ENCODE measurements at places on chromosomes 6 and 20. TPM values are rescaled to one million over a fixed set of nuclear protein-coding genes. Genes with fewer than 3 reads are reported as not detected.

Gene COL21A1
- not detected for total RNA-seq

Gene KIF25
- not detected for total RNA-seq

- H3K4me1 ChIP-seq = peaks cover 36% of the 10 kb centered on the region
- no peaks in the 10 kb centered on the region for H3K36me3 ChIP-seq
- peak overlapping the region; percentile 10 for H3K4me3 ChIP-seq
- DNase-seq = peak; percentile 36
- H3K27me3 ChIP-seq = peaks cover 6% of the 10 kb centered on the region
Observed at GRCh38 chr6:79158856-79159516, 75.5 kb downstream of the HMGN3 start.

DNA sequence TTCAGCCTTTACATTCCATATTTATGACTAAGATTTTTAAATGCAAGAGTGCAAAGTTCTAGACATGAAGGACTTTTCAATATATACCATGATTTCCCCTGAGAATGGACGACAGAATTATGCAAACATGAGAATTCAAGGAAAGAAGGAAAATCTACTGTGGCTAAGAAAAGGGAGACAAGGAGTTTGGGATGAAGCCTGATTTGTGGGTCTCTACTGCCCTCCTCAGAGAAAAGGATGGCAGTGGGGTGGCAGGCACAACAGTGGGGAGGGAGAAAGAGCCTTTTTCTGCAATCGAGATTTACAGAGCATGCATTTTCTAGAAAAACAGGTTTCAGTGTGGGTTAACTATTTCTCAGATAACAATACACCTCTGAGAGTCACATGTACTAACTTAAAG, 466.9 kb upstream of the NRSN1 start:
- peak; percentile 16 for DNase-seq
- H3K36me3 ChIP-seq = no peaks in the 10 kb centered on the region
- H3K27ac ChIP-seq = no peak overlapping the region
- no peaks in the 10 kb centered on the region for H3K27me3 ChIP-seq

Gene DEFB132
- not detected for total RNA-seq

- H3K27me3 ChIP-seq = no peaks in the 10 kb centered on the region
- H3K27ac ChIP-seq = no peak overlapping the region
- no peaks in the 10 kb centered on the region for H3K36me3 ChIP-seq
- no peak for DNase-seq
- H3K4me1 ChIP-seq = no peaks in the 10 kb centered on the region
- no peak overlapping the region for H3K4me3 ChIP-seq
Observed at GRCh38 chr6:39841291-39841690, 49.1 kb downstream of the DAAM2 start.

DNA sequence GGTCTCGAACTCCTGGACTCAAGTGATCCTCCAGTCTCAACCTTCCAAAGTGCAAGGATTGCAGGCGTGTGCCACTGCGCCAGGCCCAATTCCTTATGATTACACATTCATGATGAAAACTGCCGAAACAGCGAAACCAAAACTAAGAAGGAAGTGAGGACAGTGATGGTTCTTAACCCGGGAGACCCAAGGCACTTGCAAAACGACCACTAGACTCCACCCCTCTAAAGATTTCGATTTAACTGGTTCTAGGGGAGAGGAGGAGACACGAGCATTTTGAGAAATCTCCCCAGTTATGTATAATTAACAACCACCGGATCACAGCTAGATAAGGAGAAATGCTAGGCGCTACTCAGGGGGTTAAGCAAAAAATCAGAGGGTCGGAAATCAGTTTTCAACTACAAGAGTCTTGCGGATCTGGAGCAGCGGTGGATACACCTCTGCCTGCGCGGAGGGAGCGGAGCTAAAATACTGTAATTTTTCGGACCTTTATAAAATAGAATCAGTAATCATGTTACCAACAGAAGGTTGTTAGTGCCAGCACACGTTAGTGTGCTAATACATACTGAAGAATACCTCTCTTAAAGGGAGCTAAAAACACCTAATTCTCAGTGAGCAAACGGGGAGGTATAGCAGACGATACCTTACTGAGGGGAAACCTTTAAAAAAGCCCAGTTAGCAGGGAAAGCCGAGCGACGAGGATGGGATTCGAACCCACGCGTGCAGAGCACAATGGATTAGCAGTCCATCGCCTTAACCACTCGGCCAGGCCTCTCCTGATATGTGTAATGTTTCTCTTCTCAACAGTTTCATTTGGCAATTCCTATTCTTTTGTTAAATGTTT, 60.0 kb upstream of the BTN3A2 start:
- DNase-seq = peak; percentile 77
- no peaks in the 10 kb centered on the region for H3K27me3 ChIP-seq
- peak overlapping the region; percentile 34 for H3K4me3 ChIP-seq
- no peaks in the 10 kb centered on the region for H3K36me3 ChIP-seq
- peaks cover 68% of the 10 kb centered on the region for H3K4me1 ChIP-seq

- H3K36me3 ChIP-seq = no peaks in the 10 kb centered on the region
- DNase-seq = no peak
- H3K4me1 ChIP-seq = no peaks in the 10 kb centered on the region
- no peak overlapping the region for H3K27ac ChIP-seq
Observed at GRCh38 chr6:129094147-129094546, 211.2 kb downstream of the LAMA2 start.

DNA sequence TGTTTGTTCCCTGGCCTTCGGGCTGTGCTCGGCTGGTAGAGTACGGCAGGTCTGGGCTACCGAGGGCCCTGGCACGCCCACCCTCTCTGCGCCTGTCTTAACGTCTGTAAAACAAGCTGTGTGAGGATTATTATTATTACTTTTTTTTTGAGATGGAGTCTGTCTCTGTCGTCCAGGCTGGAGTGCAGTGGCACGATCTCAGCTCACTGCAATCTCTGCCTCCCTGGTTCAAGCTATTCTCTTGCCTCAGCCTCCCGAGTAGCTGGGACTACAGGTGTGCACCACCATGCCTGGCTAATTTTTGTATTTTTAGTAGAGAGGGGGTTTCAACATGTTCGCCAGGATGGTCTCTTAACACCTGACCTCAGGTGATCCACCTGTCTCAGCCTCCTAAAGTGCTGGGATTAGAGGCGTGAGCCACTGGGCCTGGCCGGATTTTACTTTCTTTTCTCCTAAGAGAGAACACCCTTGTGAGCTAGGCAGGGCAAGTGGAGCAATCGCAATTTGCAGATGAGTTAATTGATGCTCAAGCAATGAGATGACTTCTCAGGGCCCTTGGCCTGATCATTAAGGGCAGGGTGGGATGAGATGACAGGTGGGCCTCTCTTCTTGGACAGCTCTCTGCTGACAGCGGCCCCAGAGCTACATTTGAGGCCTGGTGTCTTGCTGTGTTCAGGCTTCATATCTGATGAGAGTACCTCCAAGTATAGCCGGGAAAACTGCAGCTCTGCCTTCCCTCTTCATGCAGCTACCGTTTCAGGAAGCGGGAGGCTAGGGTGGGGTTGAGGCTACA, 859 bp upstream of the SMIM29 start:
- H3K27ac ChIP-seq = peak overlapping the region; percentile 51
- no peak for DNase-seq
- no peaks in the 10 kb centered on the region for H3K36me3 ChIP-seq
- H3K27me3 ChIP-seq = no peaks in the 10 kb centered on the region

GRCh38 chr20:56748476-56749377, 119.6 kb downstream of the TFAP2C start:
- no peaks in the 10 kb centered on the region for H3K4me1 ChIP-seq
- H3K27me3 ChIP-seq = peaks cover 49% of the 10 kb centered on the region
- no peaks in the 10 kb centered on the region for H3K36me3 ChIP-seq
- no peak overlapping the region for H3K4me3 ChIP-seq

DNA sequence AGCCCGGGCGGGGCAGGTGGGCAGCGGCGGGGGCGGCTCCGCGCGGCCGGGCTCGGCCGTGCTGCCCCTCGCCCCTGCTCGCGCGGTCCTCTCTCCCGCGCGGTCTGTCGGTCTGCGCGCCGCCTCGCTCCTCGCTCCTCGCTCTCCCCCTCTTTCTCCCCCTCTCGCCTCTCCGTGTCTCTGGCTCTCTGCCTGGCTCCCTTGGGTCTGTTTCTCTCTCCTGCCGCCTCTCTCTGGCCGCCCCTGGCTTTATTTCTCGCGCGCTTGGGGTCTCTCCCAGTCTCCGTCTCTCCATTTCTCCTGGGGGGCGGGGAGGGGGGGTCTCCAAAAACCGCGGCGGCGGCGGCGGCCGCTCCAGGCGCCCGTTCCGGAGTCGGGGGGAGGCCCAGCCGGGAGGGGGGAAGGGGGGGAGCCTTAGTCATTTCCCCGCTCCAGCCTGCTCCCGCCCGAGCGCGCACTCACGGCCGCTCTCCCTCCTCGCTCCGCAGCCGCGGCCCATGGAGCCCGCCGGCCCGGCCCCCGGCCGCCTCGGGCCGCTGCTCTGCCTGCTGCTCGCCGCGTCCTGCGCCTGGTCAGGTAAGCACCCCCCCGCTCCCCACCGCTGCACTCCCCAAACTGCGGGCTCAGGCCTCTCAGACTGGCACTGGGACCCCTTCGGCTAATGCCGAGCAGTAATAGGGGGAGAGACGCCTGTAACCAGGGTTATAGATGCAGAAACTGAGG, at the start of gene SIRPA:
SIRPA (plus strand) TSS at position 457 of the 723 bp plus-strand sequence; CDS start at position 498, 41 bp downstream.
- H3K27me3 ChIP-seq = peaks cover 20% of the 10 kb centered on the region
- peak within 1 kb of the TSS; percentile 70 for H3K4me3 ChIP-seq
- no peaks in the 10 kb centered on the region for H3K36me3 ChIP-seq
- DNase-seq = no peak

Gene VSTM2L
- total RNA-seq = not detected

GRCh38 chr20:50246367-50247195, 56.0 kb downstream of the CEBPB start:
- peaks cover 83% of the 10 kb centered on the region for H3K4me1 ChIP-seq
- H3K27ac ChIP-seq = no peak overlapping the region
- no peak overlapping the region for H3K4me3 ChIP-seq
- no peaks in the 10 kb centered on the region for H3K36me3 ChIP-seq
- peaks cover 18% of the 10 kb centered on the region for H3K27me3 ChIP-seq

- no peak for DNase-seq
- no peak overlapping the region for H3K27ac ChIP-seq
- no peaks in the 10 kb centered on the region for H3K36me3 ChIP-seq
Observed at GRCh38 chr20:9928281-9928737, 89.4 kb upstream of the PAK5 start.

Gene SNAP25
- total RNA-seq = not detected

GRCh38 chr20:40678286-40678875, 10.7 kb downstream of the MAFB start:
- no peak overlapping the region for H3K4me3 ChIP-seq
- H3K36me3 ChIP-seq = no peaks in the 10 kb centered on the region
- H3K27ac ChIP-seq = no peak overlapping the region
- H3K27me3 ChIP-seq = no peaks in the 10 kb centered on the region
- DNase-seq = no peak
- H3K4me1 ChIP-seq = peaks cover 39% of the 10 kb centered on the region

DNA sequence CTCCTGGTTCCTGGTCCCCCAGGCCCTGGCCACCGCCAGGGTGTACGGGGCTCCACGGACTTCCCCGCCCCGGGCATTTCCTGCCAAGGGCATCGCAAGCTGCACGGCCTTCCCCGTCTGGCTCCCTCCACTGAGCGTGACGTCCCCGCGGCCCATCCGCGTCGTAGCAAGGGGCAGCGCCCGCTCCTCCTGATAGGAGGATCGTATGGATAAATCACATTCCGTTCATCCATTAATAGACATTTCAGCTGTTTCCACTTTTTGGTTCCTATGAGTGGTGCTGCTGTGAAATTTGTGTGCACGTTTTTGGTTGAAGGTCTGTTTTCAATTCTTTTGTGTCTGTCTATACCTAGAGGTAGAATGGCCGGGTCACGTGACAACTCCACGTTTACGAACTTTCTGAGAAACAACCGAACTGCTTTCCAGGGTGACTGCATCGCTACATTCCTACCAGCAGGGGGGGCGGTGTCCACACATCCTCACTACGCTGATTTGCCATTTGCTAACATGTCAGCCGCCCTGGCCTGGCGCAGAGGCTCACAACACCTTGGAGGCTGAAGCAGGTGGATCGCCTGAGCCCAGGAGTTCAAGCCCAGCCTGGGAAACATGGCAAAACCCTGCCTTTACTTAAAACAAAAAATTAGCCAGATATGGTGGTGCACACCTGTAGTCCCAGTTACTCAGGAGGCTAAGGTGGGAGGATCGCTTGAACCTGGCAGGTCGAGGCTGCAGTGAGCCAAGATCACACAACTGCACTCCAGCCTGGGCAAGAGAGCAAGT, 37.7 kb downstream of the KCNQ2 start:
- H3K36me3 ChIP-seq = no peaks in the 10 kb centered on the region
- H3K27me3 ChIP-seq = peaks cover 44% of the 10 kb centered on the region
- peak; percentile 79 for DNase-seq

Gene C20orf144
- total RNA-seq = 0.09 TPM

Gene TP53TG5
- total RNA-seq = not detected

GRCh38 chr6:136535017-136535765, 15.0 kb downstream of the MAP7 start:
- H3K4me3 ChIP-seq = no peak overlapping the region
- H3K27me3 ChIP-seq = peaks cover 13% of the 10 kb centered on the region
- no peaks in the 10 kb centered on the region for H3K36me3 ChIP-seq

Gene LGSN
- 0.53 TPM for total RNA-seq

DNA sequence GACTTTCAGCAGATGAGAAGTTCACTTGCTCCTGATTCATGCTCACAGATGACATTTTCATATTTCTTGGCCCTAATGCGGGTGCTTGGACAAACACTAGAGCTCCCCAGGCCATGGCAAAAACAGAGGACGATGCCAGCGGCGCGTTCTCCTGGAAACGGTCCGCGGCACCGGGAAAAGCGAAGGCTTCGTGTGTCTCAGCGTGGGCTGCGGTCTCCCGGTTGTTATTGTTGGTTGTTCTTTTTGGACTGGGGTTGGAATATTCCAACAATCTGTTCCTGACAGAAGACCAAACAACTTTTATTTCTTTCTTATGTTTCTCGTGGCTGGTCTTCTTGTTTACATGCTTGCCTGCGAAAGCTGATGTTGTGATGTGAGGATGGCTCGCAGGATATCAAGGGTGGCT, 46.8 kb upstream of the NEDD9 start:
- DNase-seq = no peak
- H3K27ac ChIP-seq = no peak overlapping the region
- no peak overlapping the region for H3K4me3 ChIP-seq
- no peaks in the 10 kb centered on the region for H3K27me3 ChIP-seq
- H3K4me1 ChIP-seq = peaks cover 68% of the 10 kb centered on the region
- H3K36me3 ChIP-seq = no peaks in the 10 kb centered on the region

GRCh38 chr6:36663504-36664446, 14.7 kb upstream of the CDKN1A start:
- no peak overlapping the region for H3K27ac ChIP-seq
- H3K36me3 ChIP-seq = no peaks in the 10 kb centered on the region
- no peak overlapping the region for H3K4me3 ChIP-seq
- H3K27me3 ChIP-seq = no peaks in the 10 kb centered on the region
- H3K4me1 ChIP-seq = peaks cover 62% of the 10 kb centered on the region

Gene BTN1A1
- not detected for total RNA-seq

GRCh38 chr6:169248521-169248971, 5.1 kb downstream of the THBS2 start:
- peaks cover 39% of the 10 kb centered on the region for H3K27me3 ChIP-seq
- no peak overlapping the region for H3K27ac ChIP-seq
- no peak for DNase-seq
- H3K36me3 ChIP-seq = no peaks in the 10 kb centered on the region

Gene KIF6
- 0.49 TPM for total RNA-seq

GRCh38 chr6:22556266-22556665, 13.1 kb upstream of the HDGFL1 start:
- no peak overlapping the region for H3K4me3 ChIP-seq
- no peak for DNase-seq
- no peaks in the 10 kb centered on the region for H3K36me3 ChIP-seq
- no peaks in the 10 kb centered on the region for H3K4me1 ChIP-seq

GRCh38 chr20:46931699-46932098, 37.1 kb downstream of the EYA2 start:
- no peak for DNase-seq
- H3K27ac ChIP-seq = no peak overlapping the region
- H3K4me1 ChIP-seq = no peaks in the 10 kb centered on the region
- 0 out of 2 replicates have a peak, but pooled peaks cover 1% of the 10 kb centered on the region for H3K27me3 ChIP-seq
- H3K4me3 ChIP-seq = no peak overlapping the region
- no peaks in the 10 kb centered on the region for H3K36me3 ChIP-seq

- H3K36me3 ChIP-seq = no peaks in the 10 kb centered on the region
- no peak for DNase-seq
- H3K27me3 ChIP-seq = no peaks in the 10 kb centered on the region
Observed at GRCh38 chr6:139016337-139017213, 12.0 kb upstream of the ABRACL start.

Gene ECT2L
- not detected for total RNA-seq

All from HepG2 (cell line).